ENCODE measurements at places on chromosomes 4 and X.

DNA sequence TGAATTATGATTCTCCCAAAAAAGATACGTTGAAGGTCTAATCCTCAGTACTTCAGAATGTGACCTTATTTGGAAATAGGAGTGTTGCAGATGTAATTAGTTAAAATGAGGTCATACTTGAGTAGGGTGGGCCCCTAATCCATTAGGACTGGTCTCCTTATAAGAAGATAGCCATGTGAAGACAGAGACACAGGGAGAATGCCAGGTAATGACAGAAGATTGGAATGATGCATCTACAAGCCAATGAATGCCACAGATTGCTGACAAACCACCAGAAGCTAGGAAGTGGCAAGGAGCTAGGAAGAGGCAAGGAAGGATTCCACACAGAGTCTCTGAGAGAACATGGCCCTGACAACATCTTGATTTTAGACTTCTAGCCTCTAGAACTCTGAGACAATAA is 7.4 kb upstream of the RPS6KA3 start:
- DNase-seq: no peak

GRCh38 chr4:118158763-118159375 is 124.6 kb downstream of the NDST3 start:
- no peak for DNase-seq

DNA sequence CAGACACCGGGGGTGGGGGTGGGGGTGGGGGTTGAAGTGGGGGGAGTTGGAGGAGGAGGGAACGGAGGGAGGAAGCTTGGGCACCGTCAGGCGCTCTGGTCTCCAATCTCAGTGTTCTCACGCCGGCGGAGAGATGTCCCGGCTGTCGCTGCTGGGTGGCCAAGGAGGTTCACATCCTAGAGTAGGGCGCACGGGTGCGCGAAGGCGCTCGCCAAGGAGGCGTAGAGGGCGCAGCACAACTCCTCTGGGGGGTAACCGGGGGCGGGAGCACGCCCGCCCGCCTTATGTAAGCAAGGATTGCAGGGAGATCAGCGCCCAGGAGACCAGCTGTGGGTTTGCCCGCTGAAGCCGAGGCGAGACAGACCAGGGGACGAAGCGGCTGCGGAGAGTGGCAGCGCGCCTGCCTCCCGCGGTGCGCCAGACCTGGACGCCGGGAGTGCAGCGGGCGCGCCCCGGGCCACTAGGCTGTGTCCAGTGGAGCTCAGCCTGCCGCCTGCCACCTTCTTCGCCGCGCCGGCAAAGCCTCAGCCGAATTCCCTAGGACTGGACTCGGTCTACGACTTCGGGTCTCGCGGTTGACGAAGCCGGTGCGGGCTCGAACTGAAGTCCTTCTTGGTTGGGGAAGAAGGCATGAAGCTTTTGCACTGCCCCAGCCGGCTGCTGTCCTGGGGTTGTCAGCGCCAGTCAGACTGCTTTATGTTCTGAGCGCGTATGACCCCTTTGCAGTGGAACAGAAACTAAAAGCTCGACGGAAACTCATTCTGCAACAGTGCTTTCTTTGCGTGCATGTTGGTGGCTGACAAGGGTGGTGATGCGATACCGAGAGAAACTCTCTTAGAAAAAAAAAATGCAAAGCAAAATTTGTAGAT is 707 bp upstream of the UNC5C start:
- DNase-seq: no peak

DNA sequence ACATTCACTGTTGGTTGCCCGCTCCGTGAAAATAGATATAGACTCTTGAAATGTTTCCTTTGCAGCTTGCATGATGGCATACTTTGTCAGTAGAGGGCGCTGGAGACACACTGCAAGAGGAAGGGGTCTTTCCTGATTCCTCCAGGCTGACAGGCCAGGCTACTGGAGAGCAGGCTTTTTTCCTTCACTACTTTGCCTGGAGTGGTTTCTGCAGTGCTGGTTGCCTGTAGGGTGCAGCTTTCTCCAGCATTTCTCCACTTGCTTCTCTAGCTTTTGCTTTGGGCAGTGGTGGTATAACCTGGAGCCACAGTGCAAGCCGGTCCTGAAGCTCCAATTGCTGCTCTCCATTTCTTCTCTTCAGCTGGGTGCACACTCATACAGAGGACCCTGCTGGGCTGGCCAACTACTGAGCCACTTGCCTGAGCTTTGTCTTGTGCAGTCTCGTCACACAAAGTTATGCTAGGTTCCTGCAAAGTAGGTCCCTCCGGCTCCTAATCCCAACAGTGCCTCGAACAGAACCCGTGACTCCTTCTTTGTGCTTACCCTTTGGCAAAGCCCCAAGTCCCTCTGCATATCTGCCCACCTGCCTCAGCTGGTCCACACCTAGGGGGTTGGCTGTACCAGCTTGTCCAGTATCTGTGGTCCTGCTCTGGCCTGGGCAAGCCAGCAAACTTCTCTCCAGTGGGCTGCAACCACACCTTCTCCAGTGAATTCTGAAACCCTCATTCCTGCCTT is 46.3 kb downstream of the RASSF6 start:
- peak; percentile 37 for DNase-seq

- no peak for DNase-seq
These were observed 4.2 kb downstream of the STBD1 start for GRCh38 chr4:76310683-76311082.

DNA sequence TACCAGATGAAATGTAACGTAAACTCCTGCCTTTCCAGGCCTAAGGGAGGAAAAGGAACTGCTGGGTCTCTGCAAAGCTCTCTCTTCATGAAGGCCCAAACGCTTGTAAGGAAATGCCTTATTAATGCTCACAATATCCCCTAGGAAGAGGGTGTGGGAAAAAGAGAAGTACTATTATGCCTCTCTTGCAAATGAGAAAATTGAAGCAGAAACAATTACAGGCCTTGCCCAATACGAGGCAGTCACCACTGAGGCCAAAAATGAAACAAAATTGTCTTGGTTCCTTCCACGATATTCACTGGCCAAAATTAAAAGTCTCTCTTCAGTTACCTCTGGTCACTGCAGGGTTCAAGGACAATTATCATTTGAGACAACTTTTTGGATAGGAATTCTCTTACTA is 3.2 kb downstream of the SCARB2 start:
- no peak for DNase-seq

All from RCC 7860 (cell line).